Glutamatergic neuron (in vitro differentiated cells): ENCODE measurements at places on chromosomes 4 and X. TPM values are rescaled to one million over a fixed set of nuclear protein-coding genes. Genes with fewer than 3 reads are reported as not detected.

The RTL3 gene
- total RNA-seq: not detected

The CDK16 gene
- total RNA-seq: 181 TPM

The ALAS2 gene
- total RNA-seq: not detected

The TXK gene
- total RNA-seq: not detected

The GSPT2 gene
- total RNA-seq: 14.6 TPM

The OCRL gene
- 34.3 TPM for total RNA-seq

The FAT1 gene
- 34.3 TPM for total RNA-seq

The BGN gene
- total RNA-seq: 0.56 TPM

The GJB1 gene
- total RNA-seq: not detected

The ITIH6 gene
- total RNA-seq: not detected

The CSAG2 gene
- not detected for total RNA-seq

The RIPPLY1 gene
- not detected for total RNA-seq

The RGN gene
- 2.7 TPM for total RNA-seq

The PPAT gene
- 15.9 TPM for total RNA-seq

The SLITRK2 gene
- 0.37 TPM for total RNA-seq

The CT45A5 gene
- total RNA-seq: not detected

The GPRASP1 gene
- total RNA-seq: 9.8 TPM

The TASL gene
- not detected for total RNA-seq

The XAGE1A gene
- total RNA-seq: not detected

The MAGEA4 gene
- total RNA-seq: not detected

The SMIM10L2A gene
- total RNA-seq: 3.4 TPM

The EGFL6 gene
- not detected for total RNA-seq
